AML-193 (cell line): ENCODE measurements at places on chromosomes 1 and 21.
A peak's percentile ranks its signal among the peaks of the same experiment; 100 is the strongest.

- DNase-seq: no peak
These were observed 381.4 kb upstream of the ZRANB2 start for GRCh38 chr1:71462247-71462646.

DNA sequence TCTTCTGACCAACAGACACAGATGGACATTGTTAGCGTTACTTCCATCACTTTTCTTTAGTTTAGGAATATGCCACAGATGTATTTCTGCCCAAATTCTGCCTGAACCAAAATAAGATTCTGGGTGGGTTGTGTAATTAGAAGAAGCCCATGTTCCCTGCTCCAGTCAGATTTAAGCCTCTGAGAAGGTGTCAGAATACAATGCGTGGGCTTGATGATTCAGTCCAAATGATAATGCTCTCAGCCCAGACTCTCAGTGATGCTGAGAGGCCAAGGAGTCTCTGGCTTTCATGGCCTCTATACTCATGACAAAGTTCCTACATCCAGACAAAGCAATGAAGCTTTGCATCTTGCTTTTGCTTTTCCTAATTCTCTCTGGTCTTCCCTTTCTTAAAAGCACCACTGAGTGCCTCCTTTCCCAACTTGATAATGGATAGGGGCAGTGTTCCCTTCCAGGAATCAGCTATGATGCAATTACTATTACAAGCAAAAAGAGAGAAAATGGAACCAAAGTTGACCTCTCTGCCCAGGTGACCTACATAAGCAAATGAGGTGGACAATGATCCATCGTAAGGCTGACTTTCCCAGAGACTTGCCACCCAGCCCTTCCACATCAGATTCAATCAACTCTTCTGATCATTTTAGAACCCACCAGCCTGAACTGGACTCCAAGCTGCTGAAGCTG is 8.8 kb downstream of the SEC16B start:
- DNase-seq: no peak

- peak; percentile 69 for DNase-seq
These were observed 22.8 kb downstream of the RNU5D-1 start for GRCh38 chr1:44707959-44708831.

GRCh38 chr1:215399787-215400186 is 167.3 kb upstream of the KCTD3 start:
- no peak for DNase-seq

DNA sequence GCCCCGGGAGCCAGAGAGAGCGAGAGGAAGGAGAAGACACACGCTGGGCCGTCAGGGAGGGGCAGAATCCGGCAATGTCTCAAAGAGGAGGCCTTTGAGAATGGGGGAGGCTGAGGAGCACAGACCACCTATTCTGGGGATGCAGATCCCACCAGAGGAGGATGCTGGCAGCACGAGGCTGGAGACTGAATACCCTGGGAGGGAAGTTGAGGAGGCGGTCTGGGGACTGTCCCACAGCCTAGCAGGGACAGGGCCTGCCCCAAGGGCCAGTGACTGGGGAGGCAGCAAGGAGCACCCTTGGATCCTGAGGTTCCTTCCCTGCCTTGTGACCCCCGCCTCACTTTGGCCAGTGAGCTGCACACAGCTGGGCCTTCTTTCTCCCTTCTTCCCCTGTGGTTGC is 49.2 kb downstream of the SLC37A1 start:
- DNase-seq: no peak

DNA sequence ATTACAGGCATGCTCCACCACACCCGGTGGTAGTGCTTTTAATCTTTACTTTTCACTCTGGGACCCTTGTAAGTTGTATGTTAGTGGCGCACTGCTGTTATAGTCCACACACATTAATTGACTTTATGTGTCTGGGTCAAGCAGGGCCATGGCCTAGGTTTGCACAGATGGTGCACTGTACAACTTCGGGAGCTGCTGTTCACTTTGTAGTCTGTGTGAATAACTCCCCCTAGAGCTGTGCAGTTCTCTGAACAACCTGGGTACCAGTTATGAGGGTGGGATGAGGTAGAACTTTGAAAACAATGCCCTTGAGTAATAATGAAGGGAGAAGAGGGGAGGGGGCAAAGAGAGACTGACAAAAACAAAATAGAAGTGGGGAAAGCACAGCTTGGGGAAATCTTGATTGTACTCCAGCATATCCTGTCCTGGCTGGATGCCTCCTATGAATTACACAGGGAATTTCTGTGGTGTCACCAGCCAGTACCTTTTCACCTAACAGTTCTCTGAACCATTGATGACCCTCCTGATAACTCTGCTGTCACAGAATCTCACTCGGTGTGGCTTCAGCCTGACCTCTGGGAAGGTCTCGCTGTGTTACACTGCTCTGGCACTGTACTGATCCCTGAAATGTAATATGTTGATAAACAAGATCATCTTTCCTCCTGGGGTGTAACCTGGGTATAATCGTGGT is 2.2 kb downstream of the PTGFRN start:
- no peak for DNase-seq

- no peak for DNase-seq
These were observed 13.9 kb upstream of the CNR2 start for GRCh38 chr1:23927097-23927496.

- no peak for DNase-seq
These were observed 138.1 kb downstream of the ELAVL4 start for GRCh38 chr1:50246869-50247268.

DNA sequence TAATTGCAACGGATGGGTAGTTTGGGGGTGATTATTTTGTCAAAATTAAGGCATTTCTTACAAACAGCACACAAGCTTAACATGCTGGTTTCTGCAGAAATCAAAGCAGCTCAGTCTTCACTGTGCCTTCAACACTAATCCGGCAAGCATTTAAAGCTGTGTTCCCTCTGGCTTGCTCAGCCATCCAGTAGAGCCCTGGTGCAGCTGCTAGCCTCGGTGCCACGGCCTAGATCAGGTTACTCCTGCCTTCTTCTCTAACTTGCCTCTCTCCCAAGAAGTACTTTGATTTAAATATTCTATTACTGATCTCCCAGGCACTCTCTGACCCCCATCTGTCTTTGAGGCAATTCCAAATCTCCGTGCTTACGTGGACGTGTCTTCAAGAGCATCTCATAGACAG is 85.6 kb downstream of the GREM2 start:
- no peak for DNase-seq

GRCh38 chr21:37072274-37072987 is 440 bp downstream of the PIGP start:
- peak; percentile 71 for DNase-seq

- DNase-seq: no peak
These were observed 60.4 kb downstream of the VANGL2 start for GRCh38 chr1:160460683-160461287.
